SK-N-DZ (cell line): ENCODE measurements at places on chromosomes 7 and 10.

GRCh38 chr10:58836176-58836700, 323.6 kb downstream of the BICC1 start:
- no peak for DNase-seq

GRCh38 chr7:32952876-32953275, 4.4 kb upstream of the FKBP9 start:
- no peak for DNase-seq

- DNase-seq = no peak
Observed at GRCh38 chr10:86195521-86196157, 171.0 kb downstream of the GRID1 start.

DNA sequence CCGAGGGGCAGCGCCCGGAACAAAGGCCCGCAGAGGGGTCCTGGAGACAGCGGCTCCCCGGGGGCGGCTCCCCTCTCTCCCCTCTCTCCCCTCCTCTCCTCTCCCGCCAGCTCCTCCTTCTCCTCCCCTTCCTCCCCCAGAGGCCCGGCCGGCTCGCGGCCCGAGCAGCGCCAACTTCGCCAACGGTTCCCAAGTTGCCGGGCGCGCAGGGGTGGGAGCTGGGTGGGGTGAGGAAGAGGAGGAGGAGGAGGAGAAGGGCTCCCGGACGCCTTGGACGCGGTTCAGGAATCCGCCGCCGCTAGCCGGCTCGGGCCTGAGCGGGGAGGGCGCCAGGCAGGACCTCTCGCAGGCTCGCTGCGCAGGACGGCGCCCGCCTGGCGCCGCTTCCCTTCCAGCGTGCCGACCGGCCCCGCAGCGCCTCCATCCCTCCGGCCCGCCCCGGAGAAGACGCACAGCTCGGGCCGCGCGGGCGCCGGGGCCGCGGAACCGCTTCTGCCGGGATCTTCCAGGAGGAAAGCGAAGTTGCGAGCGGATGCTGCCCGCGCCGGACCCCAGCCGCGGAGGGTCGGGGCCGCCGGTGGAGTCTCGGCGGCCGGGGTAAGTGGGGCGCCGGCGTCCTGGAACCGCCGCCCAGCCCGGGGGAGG, at the start of gene CHST3:
Gene CHST3 (plus strand): TSS at position 298 of the 645 bp plus-strand sequence. CDS start 41,448 bp downstream, outside the sequence.
- no peak for DNase-seq

GRCh38 chr7:101865031-101865430, 47.6 kb downstream of the CUX1 start:
- DNase-seq = no peak

GRCh38 chr7:117119192-117119924, 166.1 kb downstream of the ST7 start:
- peak; percentile 73 for DNase-seq

DNA sequence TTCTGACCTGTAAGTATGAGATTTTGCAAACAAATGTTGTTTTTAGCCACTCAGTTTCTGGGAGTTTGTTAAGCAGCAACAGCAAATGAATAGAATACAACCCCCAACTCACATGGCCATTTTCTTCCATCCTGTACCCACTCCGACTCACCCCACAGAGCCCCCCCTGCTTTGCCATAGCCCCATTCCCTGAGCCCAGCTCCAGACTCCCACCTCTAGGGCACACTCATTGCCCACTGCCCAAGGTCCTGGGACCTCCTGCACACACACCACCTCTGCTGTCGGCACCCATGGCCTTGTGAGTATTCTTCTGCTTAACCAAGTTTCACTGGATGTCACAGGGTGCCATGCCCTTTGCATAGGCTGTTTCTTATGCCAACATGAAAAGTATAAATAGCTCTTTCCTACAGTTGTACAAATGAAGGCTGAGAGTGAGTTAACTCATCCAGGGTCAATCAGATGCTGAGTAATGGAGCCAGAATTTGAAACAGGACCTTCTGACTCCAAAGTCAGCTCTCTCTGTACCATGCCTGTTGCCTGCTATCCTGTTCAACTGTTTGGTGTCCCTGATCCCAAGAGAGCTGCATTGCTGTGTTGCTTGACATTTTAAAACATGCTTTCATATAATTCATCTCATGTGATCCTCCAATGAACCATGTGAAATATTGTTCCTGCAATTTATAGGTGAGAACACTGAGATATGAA, 367.8 kb upstream of the ZMIZ1 start:
- DNase-seq = no peak

- DNase-seq = no peak
Observed at GRCh38 chr10:36577126-36577525, 548.3 kb upstream of the ANKRD30A start.

DNA sequence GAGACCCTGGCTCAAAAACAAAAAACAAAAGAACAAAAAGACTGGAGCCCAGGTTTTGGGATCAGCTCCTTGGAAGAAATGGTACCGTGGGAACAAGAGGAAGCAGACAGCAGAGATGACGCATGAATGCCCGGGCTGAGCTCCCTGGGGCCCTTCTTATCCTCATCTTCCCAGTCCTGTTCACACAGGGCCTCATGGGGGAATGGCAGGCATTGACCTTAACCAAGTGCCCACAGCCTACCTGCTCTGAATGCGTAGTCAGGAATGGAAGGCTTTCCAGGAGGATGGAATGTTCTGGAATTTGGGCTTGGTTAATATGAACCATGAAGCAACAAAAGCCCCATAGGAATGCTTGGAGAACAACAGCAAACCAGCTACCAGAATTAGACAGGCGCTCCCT, 154.7 kb downstream of the PRPF18 start:
- no peak for DNase-seq

GRCh38 chr7:81002421-81002820, 83.6 kb upstream of the SEMA3C start:
- no peak for DNase-seq

DNA sequence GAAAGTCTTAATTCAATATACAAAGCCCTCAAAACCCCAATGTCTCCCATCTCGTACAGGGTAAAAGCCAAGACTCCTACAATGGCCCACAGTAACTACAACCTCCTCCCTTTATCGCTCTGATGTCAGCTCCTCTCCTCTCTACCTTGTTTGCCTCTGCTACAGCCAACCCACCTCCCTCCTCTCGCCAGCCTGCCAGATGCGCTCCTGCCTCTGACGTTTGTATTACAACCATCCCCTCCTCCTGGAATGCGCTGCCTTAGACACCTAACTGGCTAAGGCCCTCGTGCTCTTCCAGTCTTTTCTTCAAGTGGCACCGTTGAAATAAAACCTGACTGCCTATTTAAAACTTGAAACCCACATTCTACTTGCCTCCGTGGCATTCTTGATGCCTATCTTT, 115.3 kb upstream of the MYO3A start:
- DNase-seq = no peak

GRCh38 chr7:87564296-87564963, 36.3 kb downstream of the ABCB1 start:
- DNase-seq = peak; percentile 2

- DNase-seq = no peak
Observed at GRCh38 chr7:26868841-26869495, 4.6 kb upstream of the SKAP2 start.

DNA sequence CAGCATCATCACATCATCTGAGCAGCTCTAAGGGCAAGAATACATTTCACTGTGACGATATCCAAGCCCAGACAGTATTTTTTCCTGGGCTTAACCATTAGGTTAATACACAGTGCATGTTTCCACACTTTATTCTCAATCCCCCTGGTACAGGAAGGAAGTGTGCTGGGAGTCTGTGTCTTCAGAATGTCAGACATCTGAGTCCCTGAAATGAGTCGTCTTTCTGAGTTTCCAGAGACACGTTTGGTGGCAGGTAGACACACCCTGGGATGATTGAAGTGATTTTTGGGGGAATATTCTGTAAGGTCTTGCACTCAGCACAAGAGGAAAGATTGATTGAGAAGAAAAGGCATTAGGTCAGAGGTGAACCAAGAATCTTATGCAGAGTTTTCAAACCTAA, 13.1 kb upstream of the SHH start:
- DNase-seq = no peak

DNA sequence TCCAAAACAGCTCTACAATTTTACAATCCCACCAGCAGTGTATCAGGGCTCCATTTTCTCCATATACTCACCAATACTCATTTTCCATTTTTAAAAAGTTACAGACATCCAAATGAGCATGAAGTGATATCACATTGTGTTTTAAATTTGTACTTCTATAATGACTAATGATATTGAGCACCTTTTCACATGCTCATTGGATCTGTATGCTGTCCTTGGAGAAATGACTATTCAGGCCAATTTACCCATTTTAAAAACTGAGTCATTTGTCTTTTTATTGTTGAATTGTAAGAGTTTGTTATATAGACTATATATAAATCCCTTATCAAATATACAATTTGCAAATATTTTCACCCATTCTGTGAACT, 162.0 kb downstream of the MAGI2 start:
- DNase-seq = no peak

- DNase-seq = peak; percentile 70
Observed at GRCh38 chr10:89668386-89669071, 23.5 kb upstream of the PANK1 start.

- no peak for DNase-seq
Observed at GRCh38 chr7:141664450-141664849, 37.5 kb downstream of the DENND11 start.

- no peak for DNase-seq
Observed at GRCh38 chr10:5364890-5365338, at the start of gene UCN3. TSS of gene UCN3 (plus strand) at chr10:5364966. CDS start at chr10:5373721, 8,755 bp downstream.

DNA sequence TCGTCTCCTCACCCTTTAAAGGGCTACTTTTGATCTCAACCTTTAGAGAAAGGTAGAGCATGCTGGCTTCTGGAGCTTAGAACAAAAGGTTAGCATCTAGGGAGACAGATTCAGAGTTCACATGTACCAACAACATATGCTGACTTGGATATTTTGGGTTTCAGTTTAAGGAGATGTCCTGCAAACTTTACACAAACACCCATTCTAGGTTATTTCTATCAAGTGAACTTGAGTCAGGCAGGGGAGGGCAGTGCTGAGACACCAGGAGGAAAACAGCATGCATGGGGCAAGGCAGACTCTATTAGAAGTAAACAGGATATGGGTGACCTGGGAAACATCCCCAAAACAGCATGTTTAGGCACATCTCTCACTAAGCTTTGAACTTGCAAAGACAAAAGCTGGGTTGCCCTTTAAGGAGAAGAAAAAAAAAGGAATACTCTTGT, 43.8 kb downstream of the ARL4A start:
- DNase-seq = no peak

DNA sequence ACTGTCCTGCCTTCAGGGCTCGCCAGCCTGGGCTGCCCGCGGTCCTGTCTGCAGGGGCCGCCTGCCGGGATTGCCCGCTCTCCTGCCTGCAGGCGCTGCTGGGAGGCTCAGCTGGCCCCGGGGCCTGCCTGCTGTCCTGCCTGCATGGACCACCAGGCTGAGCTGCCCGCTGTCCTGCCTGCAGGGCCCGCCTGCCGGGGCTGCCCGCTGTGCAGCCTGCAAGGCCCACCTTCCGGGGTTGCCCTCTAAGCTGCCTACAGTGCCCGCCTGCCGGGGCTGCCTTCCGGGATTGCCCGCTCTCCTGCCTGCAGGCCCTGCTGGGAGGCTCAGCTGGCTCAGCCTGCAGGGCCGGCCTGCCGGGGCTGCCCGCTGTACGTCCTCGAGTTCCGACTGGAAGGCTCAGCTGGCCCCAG, 164.4 kb downstream of the GLRX3 start:
- no peak for DNase-seq

- DNase-seq = no peak
Observed at GRCh38 chr7:25240896-25241295, 12.6 kb upstream of the NPVF start.

DNA sequence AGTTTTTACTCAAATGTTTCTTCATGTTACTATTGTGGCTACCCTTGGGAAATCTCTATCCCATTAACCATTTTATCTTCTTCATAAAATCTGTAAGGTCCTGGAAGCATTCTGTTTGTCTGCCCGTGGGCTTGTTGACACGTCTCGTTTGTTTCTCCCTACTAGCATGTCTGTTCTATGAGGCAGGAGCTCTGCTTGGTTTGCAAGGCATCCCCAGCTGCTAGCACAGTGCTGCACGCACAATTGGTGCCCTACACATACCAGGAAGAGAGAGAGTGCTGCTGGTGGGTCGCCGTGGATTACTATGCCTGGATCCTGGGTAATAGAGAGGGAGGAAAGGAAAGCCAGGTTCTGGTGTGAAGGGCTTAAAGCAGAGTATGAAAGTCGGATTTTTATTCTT, 166.1 kb upstream of the TNS3 start:
- no peak for DNase-seq

- DNase-seq = no peak
Observed at GRCh38 chr10:113430634-113431397, 122.0 kb upstream of the HABP2 start.

GRCh38 chr7:82506702-82507101, 63.1 kb upstream of the CACNA2D1 start:
- no peak for DNase-seq

DNA sequence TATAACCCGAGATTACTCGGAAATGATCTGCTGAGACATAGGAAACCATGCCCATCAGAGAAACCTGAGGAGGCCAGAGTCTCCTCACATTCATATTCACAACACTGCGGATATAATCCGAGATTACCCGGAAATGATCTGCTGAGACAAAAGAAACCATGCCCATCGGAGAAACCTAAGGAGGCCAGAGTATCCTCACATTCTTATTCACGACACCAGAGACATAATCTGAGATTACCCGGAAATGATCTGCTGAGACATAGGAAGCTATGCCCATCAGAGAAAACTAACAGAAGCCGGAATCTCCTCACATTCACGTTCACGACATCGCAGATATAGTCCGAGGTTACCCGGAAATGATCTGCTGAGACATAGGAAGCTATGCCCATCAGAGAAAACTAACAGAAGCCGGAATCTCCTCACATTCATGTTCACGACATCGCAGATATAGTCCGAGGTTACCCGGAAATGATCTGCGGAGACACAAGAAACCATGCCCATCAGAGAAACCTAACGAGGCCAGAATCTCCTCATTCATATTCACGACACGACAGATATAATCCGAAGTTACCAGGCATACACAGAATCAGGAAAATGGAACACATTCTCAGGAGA, 422.3 kb upstream of the AKR1E2 start:
- no peak for DNase-seq

DNA sequence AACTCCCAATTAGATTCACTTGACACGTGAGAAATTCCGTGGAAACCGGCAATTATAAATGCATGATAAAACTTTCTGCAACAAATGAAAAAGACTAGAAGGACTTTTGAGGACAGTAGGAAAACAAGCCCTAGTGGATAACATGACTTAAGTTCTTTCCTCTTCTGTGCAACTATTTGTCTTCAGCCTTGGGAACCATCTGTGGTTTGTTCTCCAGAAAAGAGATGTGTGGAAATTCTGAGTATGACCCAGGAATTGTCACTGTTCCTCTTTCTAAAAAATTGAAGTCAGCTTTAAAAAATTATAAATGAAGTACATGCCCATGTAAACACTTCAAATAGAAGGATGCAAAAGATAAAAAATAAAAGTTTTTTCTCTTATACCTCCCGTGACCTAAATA, 128.6 kb upstream of the SVIL start:
- DNase-seq = no peak

- DNase-seq = no peak
Observed at GRCh38 chr7:16970732-16971482, 89.1 kb upstream of the AGR3 start.

- DNase-seq = no peak
Observed at GRCh38 chr10:11249152-11249807, 231.6 kb downstream of the CELF2 start.

GRCh38 chr10:34492081-34492480, 323.0 kb downstream of the PARD3 start:
- no peak for DNase-seq

GRCh38 chr7:101857358-101857811, 40.0 kb downstream of the CUX1 start:
- DNase-seq = no peak

- no peak for DNase-seq
Observed at GRCh38 chr7:17010637-17011300, 129.0 kb upstream of the AGR3 start.

- DNase-seq = no peak
Observed at GRCh38 chr7:101527844-101528667, 101.0 kb downstream of the MYL10 start.
